ENCODE measurements at places on chromosomes 4 and X.

- no peak for DNase-seq
Measured at GRCh38 chr4:165288639-165289422, 38.6 kb upstream of the MSMO1 start.

- DNase-seq: no peak
Measured at GRCh38 chr4:1204286-1204827, 32.0 kb upstream of the SPON2 start.

GRCh38 chrX:107273795-107274194 lies 67.4 kb downstream of the DNAAF6 start:
- no peak for DNase-seq

GRCh38 chrX:94400488-94400887 lies 726.5 kb downstream of the FAM133A start:
- no peak for DNase-seq

GRCh38 chr4:142347241-142347640 lies 498.9 kb downstream of the INPP4B start:
- DNase-seq: no peak

- DNase-seq: no peak
Measured at GRCh38 chr4:73036123-73036522, 33.4 kb downstream of the COX18 start.

GRCh38 chrX:122272011-122272410 lies 912.1 kb upstream of the GRIA3 start:
- no peak for DNase-seq

DNA sequence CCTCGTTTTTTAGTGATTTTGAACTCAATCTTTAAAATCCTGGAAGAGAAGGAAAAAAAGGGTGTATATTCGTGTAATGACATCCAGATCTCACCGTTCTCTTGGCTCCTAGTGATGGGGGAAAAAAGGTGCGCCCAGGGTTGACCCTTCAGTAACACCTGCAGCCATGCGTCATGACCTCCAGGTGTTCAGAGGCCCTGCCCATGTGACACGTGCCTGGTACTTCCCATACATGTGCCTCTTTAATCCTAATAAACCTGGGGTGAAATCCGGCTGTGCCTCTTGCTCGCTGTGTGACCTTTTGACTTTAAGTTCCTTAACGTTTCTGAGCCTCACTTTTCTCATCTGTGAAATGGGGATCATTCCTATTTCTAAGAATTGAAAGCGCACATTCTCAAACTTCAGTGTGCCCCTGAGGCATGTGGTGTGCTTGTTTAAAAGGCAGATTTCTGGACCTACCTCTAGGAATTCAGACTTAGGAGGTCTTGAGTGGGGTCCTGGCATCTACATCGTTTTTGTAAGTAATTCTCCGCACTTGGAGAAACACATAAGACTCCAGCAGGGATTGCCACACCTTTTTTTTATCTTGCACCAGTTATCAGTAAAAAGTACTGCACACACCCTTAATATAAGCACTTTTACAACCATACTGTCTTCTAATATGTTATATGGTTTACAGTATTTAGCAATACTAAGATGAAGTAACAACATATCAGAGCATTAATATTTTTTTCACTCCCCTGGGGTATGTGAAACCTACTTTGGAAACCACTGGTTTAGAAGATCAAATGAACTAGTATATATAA lies 90.1 kb downstream of the RELL1 start:
- no peak for DNase-seq

DNA sequence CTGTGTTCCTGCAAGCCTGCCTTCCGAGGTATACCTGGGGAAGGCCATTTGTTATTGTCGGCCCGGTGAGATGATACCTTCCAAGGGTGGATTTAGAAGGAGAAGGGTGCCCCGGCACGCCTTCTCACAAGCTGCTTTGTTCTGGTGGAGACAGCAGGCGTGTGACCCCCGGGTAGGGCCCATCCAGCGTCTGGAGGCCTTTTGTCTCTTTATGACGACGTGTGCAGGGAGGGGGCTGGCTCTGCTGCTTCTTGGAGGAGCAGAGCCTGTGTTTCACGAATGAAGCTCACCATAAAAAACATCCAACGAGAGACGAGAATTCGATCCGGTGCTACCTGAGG lies 45.3 kb downstream of the SHOX start:
- DNase-seq: no peak

DNA sequence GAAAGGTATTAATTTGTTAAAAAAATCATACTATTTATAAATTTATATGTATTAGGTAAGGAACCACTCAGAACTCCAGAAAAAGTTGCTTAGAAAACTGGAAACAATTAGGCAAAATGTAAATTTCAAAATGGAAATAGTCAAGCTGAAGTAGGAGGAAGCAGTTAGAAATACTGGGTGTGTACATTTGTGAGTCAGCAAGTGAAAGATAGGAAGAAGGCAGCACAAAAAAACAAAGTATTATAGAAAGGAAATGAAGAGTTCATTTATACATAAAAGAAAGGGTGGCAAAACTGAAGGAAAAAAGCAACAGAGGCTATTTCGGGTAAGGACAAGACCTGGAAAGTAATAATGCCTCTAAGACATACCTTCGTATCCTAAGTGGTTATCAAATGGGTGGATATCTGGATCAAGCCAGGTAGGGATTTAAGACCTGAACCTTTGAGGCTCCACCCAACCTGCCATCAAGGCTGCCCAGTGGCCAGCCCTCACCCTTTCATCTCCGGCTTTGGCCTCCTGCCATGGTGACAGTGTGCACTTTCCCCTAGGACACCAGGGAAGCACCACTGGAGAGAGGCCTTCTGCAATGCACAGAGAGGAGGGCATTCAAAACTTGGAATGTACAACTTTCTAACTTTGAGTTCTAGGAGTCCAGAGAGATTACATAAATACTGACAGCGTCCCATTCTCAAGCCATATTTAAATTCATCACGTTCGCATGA lies at the start of gene LRRC66:
TSS of gene LRRC66 (minus strand) at position 428 of the 722 bp plus-strand sequence. CDS start 2,750 bp downstream, outside the sequence.
- DNase-seq: no peak

GRCh38 chr4:150583287-150584110 lies 1.5 kb downstream of the MAB21L2 start:
- no peak for DNase-seq

- no peak for DNase-seq
Measured at GRCh38 chr4:13452927-13453579, 31.1 kb downstream of the RAB28 start.

- DNase-seq: no peak
Measured at GRCh38 chr4:114474188-114474800, 124.3 kb upstream of the UGT8 start.

DNA sequence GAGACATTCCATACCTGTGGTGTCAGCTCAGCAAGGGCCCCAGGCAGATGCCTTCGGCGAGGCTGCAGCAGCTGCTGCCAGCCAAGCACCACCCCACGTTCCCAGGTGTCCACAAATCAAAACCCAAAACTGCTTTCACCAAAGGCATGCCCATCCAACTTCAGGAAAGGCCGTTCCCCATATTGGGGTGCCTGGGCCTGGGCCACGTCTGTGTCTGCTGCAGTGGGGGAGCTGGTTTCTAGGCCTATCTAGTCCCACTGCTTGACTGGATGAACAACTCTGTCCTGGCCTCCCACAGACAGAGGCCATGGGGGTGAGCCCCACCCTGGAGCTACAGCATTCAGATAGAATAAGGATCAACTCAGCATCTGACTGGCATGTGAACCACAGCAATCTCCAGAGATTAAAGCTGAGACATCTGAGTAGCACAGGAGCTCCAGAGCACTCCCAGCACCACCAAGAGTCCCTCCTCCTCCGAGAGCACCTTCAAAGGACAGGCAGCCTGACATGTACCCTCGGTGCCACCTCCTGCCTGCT lies 37.0 kb downstream of the NAT8L start:
- DNase-seq: no peak

DNA sequence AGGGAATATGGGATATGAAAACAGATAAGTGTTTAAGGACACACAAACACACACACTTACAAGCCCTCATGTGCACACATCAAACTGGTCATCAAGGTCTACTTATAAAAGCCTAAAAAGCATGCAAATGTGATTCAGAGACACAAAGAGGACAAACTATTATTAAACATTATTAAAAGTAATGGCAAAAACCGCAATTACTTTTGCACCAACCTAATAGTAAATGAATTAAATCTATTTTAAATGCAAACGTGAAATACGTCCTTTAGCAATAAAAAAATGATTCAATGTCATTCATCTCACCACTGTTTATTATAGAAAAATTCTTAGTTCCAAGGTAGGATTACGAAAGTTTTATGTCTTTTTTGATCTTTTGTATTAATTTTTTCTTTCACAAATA lies 91.1 kb upstream of the ARMCX2 start:
- no peak for DNase-seq

- no peak for DNase-seq
Measured at GRCh38 chr4:101039367-101039766, 308.0 kb downstream of the PPP3CA start.

- no peak for DNase-seq
Measured at GRCh38 chr4:91340822-91341221, 962.9 kb upstream of the GRID2 start.

- no peak for DNase-seq
Measured at GRCh38 chr4:30722359-30723200, 2.4 kb downstream of the PCDH7 start.

GRCh38 chrX:48498374-48498809 lies 10.4 kb upstream of the PORCN start:
- DNase-seq: no peak

DNA sequence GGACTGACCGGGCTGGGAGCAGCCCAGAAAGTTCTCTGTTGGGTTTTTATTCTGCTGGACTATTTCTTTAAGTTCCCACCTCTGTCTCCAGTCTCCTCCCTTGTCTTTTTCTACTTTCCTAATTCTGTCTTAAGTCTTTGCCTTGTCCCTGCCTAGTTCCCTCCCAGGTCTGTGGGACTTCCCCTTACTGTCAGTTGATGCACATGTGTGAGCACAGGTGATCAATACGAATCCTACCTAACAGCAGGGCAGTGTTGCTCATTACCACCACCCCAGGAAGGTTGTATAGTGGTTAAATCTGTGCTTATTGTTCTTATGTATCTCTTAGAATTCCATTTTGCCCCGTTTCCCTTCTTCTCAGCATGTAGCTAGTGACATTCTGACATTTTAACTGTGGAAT lies 62.1 kb downstream of the GALNTL6 start:
- no peak for DNase-seq

- DNase-seq: no peak
Measured at GRCh38 chr4:6017800-6018199, 431 bp downstream of the C4orf50 start.

- DNase-seq: no peak
Measured at GRCh38 chr4:182978152-182978827, 61.1 kb upstream of the DCTD start.
